ENCODE measurements at places on chromosomes 11 and 22. TPM values are rescaled to one million over a fixed set of nuclear protein-coding genes. Genes with fewer than 3 reads are reported as not detected.

DNA sequence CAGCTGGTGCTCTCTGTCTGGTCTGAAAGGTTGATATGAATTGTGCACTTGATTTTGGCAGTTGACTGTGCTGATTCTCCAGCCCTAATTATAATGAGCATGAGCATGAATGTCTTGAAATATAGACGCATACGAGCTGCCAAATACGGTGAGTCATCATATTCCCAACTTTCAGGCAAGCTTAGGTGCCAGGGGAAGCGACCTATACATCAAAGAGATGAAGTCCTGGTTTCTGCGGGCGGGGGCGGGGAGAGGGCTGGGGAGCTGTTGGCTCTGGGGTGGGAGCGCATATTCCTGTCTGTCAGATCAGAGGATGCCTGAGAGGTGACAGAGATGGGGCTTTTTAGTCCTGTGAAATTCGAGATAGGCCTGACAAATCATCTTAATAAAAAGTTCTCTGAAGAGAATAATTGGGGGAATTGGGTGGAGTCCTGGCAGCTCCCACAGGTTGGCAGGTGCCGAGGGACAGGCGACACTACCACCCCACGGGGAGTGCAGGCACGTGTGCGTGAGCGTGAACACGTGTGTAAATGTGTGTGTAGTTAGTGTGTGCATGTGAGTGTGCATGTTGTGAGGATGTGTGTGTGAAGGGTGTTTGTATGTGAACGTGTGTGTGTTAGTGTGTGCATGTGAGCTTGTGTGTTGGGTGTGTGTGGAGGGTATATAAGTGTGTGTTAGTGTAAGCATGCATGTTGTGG lies 865.3 kb downstream of the TBC1D22A start:
- no peak for DNase-seq
- no peaks in the 10 kb centered on the region for H3K36me3 ChIP-seq
- no peaks in the 10 kb centered on the region for H3K4me1 ChIP-seq
- H3K4me3 ChIP-seq = no peak overlapping the region
- H3K27ac ChIP-seq = no peak overlapping the region
- H3K27me3 ChIP-seq = no peaks in the 10 kb centered on the region

DNA sequence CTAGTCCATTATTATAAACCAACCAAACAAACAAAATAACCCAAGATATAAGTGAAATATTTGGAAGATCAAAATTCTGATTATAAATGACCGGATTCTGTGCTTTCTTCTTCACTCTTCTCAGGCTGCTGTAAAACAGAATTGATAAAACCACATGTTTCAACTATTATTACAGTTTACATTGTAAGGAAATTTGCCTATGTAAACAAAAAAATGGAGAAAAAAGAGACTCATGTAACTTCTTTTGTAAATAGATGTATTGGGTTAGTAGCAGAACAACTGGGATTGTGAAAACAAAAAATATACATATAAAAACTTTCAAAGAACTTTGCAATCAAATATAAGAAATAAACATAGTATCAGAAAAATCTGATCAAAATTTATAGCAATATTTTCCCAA lies 295.2 kb upstream of the CCDC179 start:
- H3K4me3 ChIP-seq = no peak overlapping the region
- no peak overlapping the region for H3K27ac ChIP-seq
- H3K4me1 ChIP-seq = no peaks in the 10 kb centered on the region
- H3K36me3 ChIP-seq = no peaks in the 10 kb centered on the region
- no peaks in the 10 kb centered on the region for H3K27me3 ChIP-seq

GRCh38 chr11:118224511-118225188 lies at the start of gene JAML:
TSS of gene JAML (minus strand) at chr11:118225011. CDS start at chr11:118214866, 10,145 bp downstream.
- no peak within 1 kb of the TSS for H3K27ac ChIP-seq
- no peak within 1 kb of the TSS for H3K4me3 ChIP-seq
- no peak for DNase-seq
- H3K27me3 ChIP-seq = peaks cover 51% of the 10 kb centered on the region
- H3K4me1 ChIP-seq = peaks cover 4% of the 10 kb centered on the region
- H3K36me3 ChIP-seq = no peaks in the 10 kb centered on the region

- H3K27me3 ChIP-seq = no peaks in the 10 kb centered on the region
- no peak overlapping the region for H3K27ac ChIP-seq
- no peak for DNase-seq
- H3K4me1 ChIP-seq = no peaks in the 10 kb centered on the region
Observed at GRCh38 chr11:87299041-87299481, 261.3 kb downstream of the TMEM135 start.

Gene DGCR2
- 44.4 TPM for total RNA-seq

Gene IGLL1
- total RNA-seq = not detected

- H3K36me3 ChIP-seq = no peaks in the 10 kb centered on the region
- DNase-seq = no peak
- no peaks in the 10 kb centered on the region for H3K27me3 ChIP-seq
- no peak overlapping the region for H3K27ac ChIP-seq
Observed at GRCh38 chr22:33964121-33964520, 43.8 kb upstream of the LARGE1 start.

DNA sequence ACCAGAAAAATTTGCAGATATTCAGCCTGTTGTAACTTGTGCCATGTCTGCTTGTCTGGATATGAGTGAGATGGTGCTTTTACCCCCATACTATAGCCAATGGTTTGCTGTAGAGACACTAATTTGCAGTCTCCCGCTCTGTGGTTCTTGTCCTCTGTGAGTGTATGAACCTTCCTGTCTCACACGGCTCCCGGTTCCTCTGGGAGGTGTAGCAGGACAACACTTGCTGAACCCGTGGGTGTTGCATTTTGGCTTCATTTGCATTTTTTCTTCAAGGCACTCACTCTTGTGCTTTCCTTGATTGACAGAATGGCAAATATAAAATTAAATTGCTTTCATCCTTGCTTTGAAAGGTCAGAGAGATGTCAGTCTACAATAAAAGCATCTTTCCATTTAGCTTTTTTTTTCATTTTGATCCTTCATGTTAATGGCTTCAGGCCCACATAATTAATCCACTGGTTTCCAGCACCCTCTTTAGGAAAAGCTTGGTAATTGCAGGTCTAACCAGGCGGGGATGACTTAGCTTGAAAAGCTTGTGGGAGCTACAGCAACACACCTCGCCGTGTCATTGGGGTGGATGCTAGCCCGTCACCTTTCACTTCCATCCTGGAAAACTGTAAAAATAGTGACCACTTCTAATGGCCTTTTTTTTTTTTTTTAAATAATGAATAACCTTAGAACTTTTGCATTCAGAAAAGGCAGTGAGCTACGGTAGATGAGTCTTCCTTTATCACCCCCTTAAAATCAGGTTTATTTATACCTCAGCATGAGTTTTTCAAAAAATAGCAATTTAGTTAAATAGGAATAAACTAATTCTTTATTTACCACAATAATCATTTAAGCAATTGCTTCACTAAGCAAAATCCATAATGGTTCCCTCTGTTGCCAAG lies 27.4 kb upstream of the ST14 start:
- H3K4me1 ChIP-seq = no peaks in the 10 kb centered on the region
- DNase-seq = no peak
- H3K27ac ChIP-seq = no peak overlapping the region
- H3K36me3 ChIP-seq = peaks cover 34% of the 10 kb centered on the region
